ENCODE measurements at places on chromosomes 13 and 19.

- no peak for DNase-seq
These were observed 1.5 kb downstream of the LRRC63 start for GRCh38 chr13:46213242-46213641.

- DNase-seq: no peak
These were observed 429 bp upstream of the ZNF225 start for GRCh38 chr19:44112802-44113137.

- DNase-seq: no peak
These were observed 283.9 kb downstream of the KLF12 start for GRCh38 chr13:73850104-73850873.

DNA sequence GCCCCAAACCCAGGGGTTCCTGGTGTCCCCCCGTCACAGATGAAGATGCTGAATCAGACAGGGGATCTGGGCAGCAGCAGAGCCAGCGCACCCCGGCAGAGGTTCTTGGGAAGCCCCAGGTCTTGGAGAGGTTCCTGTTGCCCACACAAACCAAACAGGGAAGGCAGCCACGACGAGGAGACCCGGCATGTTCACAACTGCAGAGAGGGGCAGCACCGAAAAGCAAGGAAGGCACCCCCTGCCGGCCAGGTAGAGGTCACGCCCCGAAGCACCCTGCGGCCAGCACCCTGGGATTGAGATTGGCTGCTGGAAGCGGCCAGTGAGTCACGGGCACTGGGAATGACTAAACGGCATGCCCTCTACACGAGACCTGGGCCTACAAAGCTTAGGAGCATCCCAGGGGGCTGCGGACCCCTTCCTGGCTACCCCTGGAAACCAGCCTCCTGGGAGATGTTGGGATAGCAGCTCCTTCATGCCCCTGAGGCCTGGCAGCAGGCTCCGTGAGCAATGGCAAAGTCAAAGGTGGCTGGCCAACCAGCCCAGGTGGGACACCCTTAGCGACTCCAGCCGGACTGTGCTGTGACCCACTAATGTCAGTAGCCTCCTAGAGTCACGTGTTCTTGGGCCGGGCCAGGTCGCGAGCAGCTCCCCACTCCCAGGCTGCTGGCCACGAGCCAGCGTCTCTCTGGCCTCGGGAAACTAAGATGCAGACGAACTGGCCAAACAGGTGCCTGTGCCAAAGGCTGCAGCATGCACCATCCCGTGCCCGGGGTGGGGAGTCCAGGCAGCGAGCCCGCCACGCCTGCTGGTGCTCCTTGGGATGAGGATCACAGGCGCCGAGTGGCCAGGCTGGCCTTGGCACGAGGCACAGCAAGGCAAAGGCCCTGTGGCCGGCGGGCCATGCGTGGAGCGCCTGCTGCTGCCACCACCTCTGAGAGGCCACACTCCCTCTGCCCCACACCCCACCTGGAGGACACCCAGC, 43.2 kb downstream of the MLLT1 start:
- no peak for DNase-seq

GRCh38 chr13:66781241-66781640, 448.9 kb downstream of the PCDH9 start:
- no peak for DNase-seq

DNA sequence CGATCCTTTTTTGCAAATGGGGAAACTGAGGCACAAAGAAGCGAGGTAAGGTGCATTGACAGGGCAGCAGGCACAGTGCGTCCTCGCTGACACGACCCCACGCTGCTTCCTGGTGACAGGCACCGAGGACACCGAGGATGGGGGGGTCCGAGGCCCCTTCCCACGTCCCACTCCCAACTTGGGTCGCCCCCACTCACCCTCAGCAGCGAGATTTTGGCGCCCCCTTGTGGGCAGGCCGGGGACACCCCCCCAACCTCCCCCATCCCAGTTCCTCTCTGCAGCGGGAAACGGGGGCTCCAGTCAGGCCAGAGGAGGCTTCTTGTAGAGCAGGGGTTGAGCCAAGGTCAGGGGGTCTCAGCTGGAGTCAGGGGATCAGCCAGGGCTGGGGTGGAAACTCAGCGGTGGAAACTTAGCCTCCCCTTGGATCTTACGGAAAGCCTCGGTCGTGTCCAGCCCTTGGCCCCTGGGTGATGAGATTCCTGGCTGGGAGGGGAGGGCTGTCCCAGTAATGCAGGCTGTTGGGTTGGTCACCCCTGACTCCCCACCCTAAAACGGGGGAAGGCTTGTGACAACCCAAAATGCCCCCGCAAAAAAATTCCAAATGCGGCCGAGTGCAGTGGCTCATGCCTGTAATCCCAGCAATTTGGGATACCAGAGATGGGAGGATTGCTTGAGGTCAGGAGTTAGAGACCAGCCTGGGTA, 8.2 kb downstream of the SMIM24 start:
- DNase-seq: no peak

- no peak for DNase-seq
These were observed 42.1 kb downstream of the FOXO1 start for GRCh38 chr13:40624383-40624782.

- DNase-seq: no peak
These were observed 786.4 kb upstream of the SLITRK1 start for GRCh38 chr13:84668637-84669036.
